ENCODE measurements at places on chromosomes 16 and 17. TPM values are rescaled to one million over a fixed set of nuclear protein-coding genes. Genes with fewer than 3 reads are reported as not detected.

The KRT23 gene
- total RNA-seq = not detected

The ARHGAP23 gene
- 190 TPM for total RNA-seq

The CA7 gene
- not detected for total RNA-seq

The CMTM1 gene
- 9.3 TPM for total RNA-seq

- DNase-seq = no peak
Measured at GRCh38 chr16:57036945-57037344, 47.6 kb downstream of the NLRC5 start.

GRCh38 chr17:77571155-77571981, 387.1 kb upstream of the TNRC6C start:
- peak; percentile 64 for DNase-seq

GRCh38 chr16:26889740-26890139, 177.0 kb upstream of the C16orf82 start:
- DNase-seq = no peak

DNA sequence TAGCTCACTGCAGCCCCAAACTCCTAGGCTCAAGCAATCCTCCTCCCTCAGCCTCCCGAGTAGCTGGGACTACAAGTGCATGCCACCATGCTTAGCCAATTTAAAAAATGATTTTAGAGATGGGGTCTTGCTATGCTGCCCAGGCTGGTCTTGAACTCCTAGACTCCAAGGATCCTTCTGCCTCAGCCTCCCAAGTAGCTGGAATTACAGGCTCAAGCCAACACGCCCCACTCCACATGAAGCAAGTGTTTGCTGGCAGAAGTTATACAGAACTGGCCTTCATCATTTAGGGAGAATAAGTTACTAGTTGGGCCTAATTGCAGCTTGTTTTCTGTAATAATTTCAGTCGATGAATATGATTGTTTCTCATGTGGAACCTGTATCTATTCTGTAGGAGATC, 68.0 kb downstream of the SHISA6 start:
- no peak for DNase-seq

- no peak for DNase-seq
Measured at GRCh38 chr17:53516636-53517035, 306.1 kb upstream of the KIF2B start.

DNA sequence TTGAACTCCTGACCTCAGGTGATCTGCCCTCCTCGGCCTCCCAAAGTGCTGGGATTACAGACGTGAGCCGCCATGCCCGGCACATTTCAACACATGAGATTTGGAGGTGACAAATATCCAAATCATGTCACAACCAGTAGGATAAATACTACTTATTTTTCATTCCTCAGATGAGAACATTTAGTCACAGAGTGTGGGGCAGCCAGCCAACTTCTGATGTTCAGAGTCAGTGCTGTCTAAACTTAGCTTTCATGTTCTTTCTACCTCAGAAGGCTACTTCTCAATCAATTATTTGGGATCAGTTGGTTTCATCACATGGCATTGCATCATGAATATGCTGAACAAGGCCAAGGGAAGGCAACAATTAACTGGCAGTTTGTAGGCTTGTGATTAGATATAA, 134.5 kb downstream of the CDH13 start:
- DNase-seq = peak; percentile 77

DNA sequence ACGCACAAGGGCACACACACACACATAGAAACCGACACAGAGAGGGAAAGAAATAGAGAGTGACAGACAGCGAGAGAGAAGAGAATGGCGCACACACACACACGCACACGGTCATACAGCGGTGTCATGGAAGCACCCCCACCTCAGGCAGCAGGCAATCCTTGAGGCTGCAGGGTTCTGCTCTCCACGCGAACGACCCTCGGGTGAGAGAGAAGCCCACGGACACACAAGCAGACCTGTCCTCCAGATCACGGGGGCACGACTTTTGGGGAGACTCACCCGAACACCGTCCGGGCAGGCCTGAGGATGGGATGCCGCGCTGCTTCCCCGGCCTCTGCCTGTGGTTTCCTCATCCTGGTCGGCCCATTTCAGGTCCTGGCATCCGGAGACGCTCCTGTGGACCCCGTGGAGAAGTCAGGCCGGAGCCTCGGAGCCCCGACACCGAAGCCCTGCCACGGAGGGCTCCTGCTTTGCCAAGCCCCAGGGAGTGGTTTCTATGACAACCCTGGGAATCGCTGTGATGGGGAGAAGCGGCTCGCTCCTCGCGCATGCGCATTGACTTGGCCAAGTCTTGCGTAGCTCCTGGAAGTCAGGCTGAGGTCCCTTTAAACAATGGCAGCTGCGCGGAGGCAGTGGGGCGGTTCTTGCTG, 118.2 kb upstream of the KCNJ18 start:
- peak; percentile 72 for DNase-seq

GRCh38 chr17:15264542-15264941, 584 bp downstream of the PMP22 start:
- no peak for DNase-seq

- no peak for DNase-seq
Measured at GRCh38 chr17:46765453-46765852, 53.0 kb downstream of the WNT3 start.

Measured in endothelial cell of umbilical vein (primary cell).